Smooth muscle cell of the pulmonary artery (primary cell): ENCODE measurements at places on chromosomes 16 and 17. TPM values are rescaled to one million over a fixed set of nuclear protein-coding genes. Genes with fewer than 3 reads are reported as not detected.

The SPNS3 gene
- not detected in 2 replicates for total RNA-seq

The MBTPS1 gene
- total RNA-seq, result 162 and 163 TPM in 2 replicates

The RAB26 gene
- 1.2 and 3.1 TPM in 2 replicates for total RNA-seq

The EARS2 gene
- 42.0 and 67.0 TPM in 2 replicates for total RNA-seq

The GINS3 gene
- total RNA-seq, result 1.9 and 2.0 TPM in 2 replicates

The ZP2 gene
- total RNA-seq, result not detected in 2 replicates

The PAFAH1B1 gene
- 132 and 144 TPM in 2 replicates for total RNA-seq

The FBXW10 gene
- 0.03 TPM in 1 of 2 replicates, not detected in the other for total RNA-seq

The SPPL2C gene
- not detected in 2 replicates for total RNA-seq

The CCL15 gene
- not detected in 2 replicates for total RNA-seq

The ABCC11 gene
- 0.26 and 0.30 TPM in 2 replicates for total RNA-seq

The CACNG3 gene
- not detected in 2 replicates for total RNA-seq

The TMEM235 gene
- total RNA-seq, result not detected in 2 replicates

The SHISA9 gene
- 0.03 TPM in 1 of 2 replicates, not detected in the other for total RNA-seq

The TRIM25 gene
- 30.8 and 35.4 TPM in 2 replicates for total RNA-seq

The PEX12 gene
- 5.0 and 5.8 TPM in 2 replicates for total RNA-seq

The ZFPM1 gene
- total RNA-seq, result 2.0 and 2.8 TPM in 2 replicates

The GPR142 gene
- 0.26 TPM in 1 of 2 replicates, not detected in the other for total RNA-seq

The GNG13 gene
- not detected in 2 replicates for total RNA-seq

The STH gene
- total RNA-seq, result not detected in 2 replicates

The PTX4 gene
- 0.20 TPM in 1 of 2 replicates, not detected in the other for total RNA-seq

The LPO gene
- 0.07 TPM in 1 of 2 replicates, not detected in the other for total RNA-seq

The HSD17B2 gene
- not detected in 2 replicates for total RNA-seq

The ADAMTS18 gene
- total RNA-seq, result 1.2 and 23.2 TPM in 2 replicates

The CD300H gene
- total RNA-seq, result not detected in 2 replicates

The DYNLRB2 gene
- 0.59 TPM in 1 of 2 replicates, not detected in the other for total RNA-seq

The TNP2 gene
- total RNA-seq, result not detected in 2 replicates

The BAIAP3 gene
- total RNA-seq, result 1.2 and 1.3 TPM in 2 replicates

The APOH gene
- not detected in 2 replicates for total RNA-seq

The COPZ2 gene
- 50.5 and 62.9 TPM in 2 replicates for total RNA-seq

The NPW gene
- total RNA-seq, result 0.85 and 1.0 TPM in 2 replicates

The PHOSPHO1 gene
- total RNA-seq, result 0.39 and 0.40 TPM in 2 replicates

The DHRS13 gene
- 5.9 and 11.9 TPM in 2 replicates for total RNA-seq

The SLC6A4 gene
- total RNA-seq, result 3.9 and 4.0 TPM in 2 replicates

The ADAD2 gene
- total RNA-seq, result not detected in 2 replicates

The CCL16 gene
- total RNA-seq, result not detected in 2 replicates

The ELMO3 gene
- total RNA-seq, result 0.26 and 0.76 TPM in 2 replicates

The HBA1 gene
- total RNA-seq, result not detected in 2 replicates

The CDH11 gene
- total RNA-seq, result 572 and 880 TPM in 2 replicates

The TERB1 gene
- 0.07 TPM in 1 of 2 replicates, not detected in the other for total RNA-seq

The NPIPB8 gene
- 0.13 and 0.52 TPM in 2 replicates for total RNA-seq

The PRKCB gene
- total RNA-seq, result 0.07 TPM in 1 of 2 replicates, not detected in the other

The ADGRG3 gene
- total RNA-seq, result not detected in 2 replicates

The KRTAP3-1 gene
- total RNA-seq, result not detected in 2 replicates

The TP53TG3C gene
- not detected in 2 replicates for total RNA-seq

The ATP2C2 gene
- not detected in 2 replicates for total RNA-seq

The TCAP gene
- 0.52 and 0.53 TPM in 2 replicates for total RNA-seq

The KRT23 gene
- total RNA-seq, result not detected in 2 replicates

The NPIPB6 gene
- 0.85 and 0.89 TPM in 2 replicates for total RNA-seq

The KRTAP2-3 gene
- total RNA-seq, result 0.56 TPM in 1 of 2 replicates, not detected in the other

The RMI2 gene
- total RNA-seq, result 1.7 and 4.0 TPM in 2 replicates

The TRPV3 gene
- total RNA-seq, result 1.4 and 2.3 TPM in 2 replicates
